Left lobe of liver (tissue), 2 donors: ENCODE measurements at places on chromosomes 4 and X. TPM values are rescaled to one million over a fixed set of nuclear protein-coding genes. Genes with fewer than 3 reads are reported as not detected.

DNA sequence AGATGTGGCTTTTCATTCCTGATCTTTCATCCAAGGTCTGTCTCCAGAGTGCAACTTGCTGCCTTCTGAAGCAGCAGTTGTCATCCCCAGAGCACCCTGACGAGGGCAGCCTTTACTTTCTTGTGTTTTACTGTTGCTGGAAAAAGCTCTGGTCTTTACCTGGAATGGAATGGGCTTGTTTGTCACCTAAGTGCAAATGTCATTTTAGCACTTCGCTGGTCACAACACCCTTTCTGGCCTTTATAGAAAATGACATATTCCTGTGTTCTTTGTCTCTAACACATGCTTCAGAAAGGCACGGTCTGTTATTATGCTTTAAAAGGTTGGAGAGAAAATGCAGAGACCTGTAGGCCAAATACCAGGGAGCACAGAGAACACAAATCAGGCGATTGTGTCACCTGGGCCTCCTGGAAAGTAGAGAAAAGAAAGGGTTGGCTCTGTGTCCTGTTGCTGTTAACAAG lies 332.7 kb upstream of the IGFBP7 start:
- DNase-seq = peak; percentile 56

- no peak for DNase-seq
Measured at GRCh38 chr4:7822877-7823276, 116.8 kb downstream of the AFAP1 start.

DNA sequence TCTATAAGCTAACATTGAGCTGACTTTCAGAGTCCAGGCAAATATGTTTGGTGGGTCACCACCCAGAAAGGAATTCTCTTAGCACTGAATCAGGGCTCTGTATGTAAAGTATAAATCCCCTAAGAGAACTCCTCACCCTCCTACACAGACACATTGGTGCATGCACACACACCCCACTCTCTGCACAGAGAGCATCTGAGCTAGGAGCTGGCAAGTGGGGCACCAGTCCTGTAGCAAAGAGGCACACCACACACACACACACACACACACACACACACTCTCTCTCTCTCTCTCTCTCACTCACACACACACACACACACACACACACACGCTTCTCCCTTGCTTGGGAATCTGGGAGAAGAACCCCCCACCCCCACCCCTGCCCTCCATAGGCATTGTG lies 3.2 kb downstream of the SLITRK2 start:
- no peak for DNase-seq

- no peak for DNase-seq
Measured at GRCh38 chrX:9832811-9833210, 46.6 kb downstream of the SHROOM2 start.

DNA sequence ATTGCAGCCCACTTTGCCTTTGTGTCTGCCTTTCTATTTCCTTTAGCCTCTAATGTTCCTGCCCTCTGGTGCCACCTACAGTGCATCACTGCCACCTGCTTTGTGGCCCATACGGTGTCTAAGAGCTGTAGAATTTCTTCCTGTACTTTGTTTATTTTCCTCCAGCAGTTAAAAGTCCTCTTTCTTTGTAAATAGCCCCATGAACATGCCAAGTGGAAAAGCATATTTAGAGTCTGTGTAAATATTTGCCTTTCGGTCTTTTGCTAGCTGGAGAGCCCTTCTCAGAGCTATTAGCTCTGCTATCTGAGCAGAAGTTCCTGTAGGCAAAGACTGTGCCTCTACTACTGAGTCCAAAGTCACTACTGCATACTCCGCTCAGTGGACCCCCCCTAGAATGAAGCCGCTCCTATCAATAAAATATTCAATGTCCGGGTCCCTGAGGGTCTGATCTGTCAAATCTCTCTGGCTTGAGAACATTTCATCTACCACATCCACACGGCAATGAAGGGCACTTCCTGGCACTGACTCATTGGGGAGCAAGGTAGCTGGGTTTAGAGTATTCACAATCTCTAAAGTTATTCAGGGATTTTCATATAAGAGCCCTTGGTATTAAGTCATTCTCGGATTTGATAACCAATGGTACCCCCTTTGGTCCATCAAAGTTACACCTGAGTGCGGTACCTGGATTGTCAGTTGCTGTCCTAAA lies 36.3 kb downstream of the SULT1E1 start:
- peak; percentile 79 for DNase-seq

DNA sequence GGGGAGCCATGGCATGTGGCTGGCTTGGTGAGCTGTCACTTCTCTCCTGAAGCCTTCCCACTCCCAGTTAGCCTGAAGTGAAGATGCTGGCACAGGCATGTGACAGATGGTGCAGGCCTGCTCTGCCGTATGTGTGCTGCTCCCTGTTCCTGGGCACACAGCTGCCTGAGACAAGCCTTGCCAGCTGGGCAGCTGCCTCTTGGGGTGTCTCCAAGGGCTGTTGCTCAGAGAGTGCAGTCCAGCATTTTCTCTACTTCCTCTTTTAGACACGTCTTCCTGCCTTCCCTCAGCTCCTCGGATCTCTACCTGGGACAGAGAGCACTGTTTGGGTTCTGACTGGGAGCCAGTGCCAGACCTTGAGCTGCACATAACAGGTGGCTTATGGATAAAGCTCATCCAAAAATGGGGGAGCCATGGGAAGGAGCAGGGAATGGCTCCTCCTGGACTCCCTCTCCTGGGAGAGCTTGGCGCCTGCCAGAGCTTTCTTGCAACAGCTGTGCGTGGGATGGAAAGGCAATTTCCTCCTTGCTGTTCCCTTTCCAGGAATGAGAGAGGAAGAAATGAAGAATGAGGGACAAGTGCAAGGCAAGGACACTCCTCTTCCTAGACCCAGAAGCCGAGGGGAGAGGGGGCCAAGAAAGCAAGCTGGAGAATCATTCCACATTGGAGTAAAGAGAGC lies 132.9 kb downstream of the MSL3 start:
- no peak for DNase-seq

DNA sequence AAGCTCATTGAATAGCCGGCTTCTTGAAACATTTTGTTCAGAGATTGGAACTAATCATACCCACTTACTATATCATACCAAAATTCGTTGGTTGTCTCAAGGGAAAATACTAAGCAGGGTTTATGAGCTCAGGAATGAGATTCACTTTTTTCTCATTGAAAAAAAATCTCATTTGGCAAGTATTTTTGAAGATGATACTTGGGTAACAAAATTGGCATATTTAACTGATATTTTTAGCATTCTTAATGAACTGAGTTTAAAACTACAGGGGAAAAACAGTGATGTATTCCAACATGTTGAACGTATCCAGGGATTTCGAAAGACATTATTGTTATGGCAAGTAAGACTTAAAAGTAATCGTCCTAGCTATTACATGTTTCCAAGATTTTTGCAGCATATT lies 6.4 kb downstream of the FAM200B start:
- no peak for DNase-seq

DNA sequence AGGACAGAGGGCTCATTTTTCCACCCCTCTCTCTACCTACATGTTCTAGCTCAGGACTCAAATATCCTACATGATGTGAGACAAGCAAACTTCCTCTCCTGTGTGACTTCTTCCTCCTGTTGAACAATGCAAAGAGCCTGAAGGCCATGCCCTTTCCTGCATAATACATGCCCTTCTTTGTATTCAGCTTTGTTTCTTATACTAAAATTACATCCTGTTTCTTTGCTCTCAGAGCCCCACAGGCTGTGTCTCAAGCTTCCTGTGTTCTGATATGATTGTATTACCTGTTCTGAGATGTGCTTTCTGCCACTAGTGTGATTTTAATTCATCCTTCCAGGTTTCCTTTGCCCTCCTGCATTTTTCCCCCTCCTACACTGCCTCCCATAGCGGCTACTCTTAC lies 166.4 kb upstream of the AFF2 start:
- no peak for DNase-seq

DNA sequence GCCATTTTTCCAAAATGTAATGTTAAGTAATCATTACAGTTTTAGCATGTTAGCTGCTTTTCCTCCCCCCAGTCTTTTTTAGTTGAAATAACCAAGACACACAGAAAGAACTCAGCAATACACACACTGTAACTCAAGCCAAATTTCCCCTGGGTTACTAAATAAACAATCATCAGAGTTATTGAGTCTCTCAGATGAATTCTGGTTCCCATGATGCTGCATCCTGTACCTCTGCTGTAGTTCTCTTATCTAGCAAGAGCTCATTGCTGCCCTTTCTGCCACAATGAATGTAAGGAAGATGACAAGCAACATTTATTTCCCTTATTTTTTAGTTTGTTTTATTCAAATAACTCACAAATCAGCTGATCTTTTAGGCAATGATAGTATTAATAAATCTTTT lies 185.1 kb downstream of the ARHGAP6 start:
- DNase-seq = no peak

- no peak for DNase-seq
Measured at GRCh38 chr4:74627504-74627903, 166.8 kb downstream of the BTC start.

- peak; percentile 56 for DNase-seq
Measured at GRCh38 chr4:71184195-71184781, 154.5 kb upstream of the SLC4A4 start.

DNA sequence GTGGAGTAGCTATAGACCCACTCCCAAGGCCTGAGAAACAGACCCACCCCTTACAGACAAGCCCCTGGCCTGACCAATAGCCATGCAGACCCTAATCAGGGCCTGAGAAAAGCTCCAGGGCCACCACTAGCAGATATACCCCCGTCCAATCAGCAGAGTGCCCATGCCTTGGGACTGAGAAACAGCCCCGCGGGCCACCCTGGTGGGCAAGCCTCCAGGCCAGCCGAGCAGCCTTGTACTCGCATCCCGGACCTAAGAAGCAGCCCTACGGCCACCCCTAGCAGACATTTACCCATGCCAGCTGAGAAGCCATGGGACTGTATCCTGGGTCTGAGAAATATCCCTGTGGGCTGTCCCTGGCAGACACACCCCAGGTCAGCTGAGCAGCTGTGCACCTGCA lies 436.5 kb downstream of the SMARCA1 start:
- DNase-seq = no peak

DNA sequence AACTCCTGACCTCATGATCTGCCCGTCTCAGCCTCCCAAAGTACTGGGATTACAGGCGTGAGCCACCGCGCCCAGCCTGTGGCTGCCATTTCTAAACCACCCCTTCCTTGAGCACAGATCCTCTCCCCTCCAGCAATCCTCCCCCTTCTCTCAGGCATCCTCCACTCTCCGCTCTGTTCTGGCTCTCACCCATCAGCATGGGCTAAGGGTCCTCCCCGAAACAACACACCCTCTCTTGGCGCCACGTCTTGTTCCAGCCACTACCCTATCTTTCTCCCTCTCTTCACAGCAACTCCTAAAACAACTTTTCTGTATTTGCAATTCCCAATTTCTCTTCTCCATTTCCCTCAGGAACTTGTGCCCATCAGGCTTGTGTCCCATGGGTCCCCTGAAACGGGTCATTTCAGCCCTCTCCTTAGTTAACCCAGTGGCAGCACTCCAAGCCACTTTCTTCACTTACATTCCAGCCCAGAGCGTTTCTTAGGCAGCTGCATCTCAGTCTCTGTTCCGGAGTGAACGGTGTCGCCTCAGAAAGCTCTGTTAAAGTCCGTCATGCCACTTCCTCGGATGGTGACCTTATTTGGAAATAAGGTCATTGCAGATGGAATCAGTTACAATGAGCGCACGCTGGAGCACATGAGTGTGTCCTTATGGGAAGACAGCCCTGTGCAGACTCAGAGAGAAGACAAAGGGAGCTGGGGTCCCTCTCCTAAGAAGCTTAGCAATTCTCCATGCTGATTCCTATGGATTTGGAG lies 28.3 kb upstream of the CLDN24 start:
- peak; percentile 28 for DNase-seq

GRCh38 chr4:10161840-10162239 lies 45.2 kb upstream of the WDR1 start:
- DNase-seq = no peak

DNA sequence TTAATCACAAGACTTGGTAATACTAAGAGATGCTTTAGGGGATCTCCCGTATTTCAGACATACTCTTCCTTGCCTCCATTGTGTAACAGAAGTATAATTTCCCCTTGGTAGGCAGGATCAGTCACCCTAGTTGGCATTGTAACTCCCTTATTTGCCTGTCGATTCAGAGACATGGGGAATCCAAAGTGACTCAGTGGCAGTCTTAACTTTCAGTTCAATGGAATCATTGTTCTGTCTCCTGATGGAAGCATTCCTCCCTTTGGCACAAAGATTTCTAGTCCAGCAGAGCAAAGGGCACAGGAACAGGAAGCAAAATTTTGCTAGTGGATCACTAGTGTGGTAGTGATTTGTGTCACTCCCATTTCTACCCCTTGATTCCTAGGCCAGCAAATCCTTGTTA lies 80.4 kb downstream of the DCUN1D4 start:
- no peak for DNase-seq

- DNase-seq = peak; percentile 42
Measured at GRCh38 chr4:6869944-6870343, 39.7 kb upstream of the TBC1D14 start.

- DNase-seq = no peak
Measured at GRCh38 chrX:41276661-41277506, 57.1 kb upstream of the DDX3X start.

DNA sequence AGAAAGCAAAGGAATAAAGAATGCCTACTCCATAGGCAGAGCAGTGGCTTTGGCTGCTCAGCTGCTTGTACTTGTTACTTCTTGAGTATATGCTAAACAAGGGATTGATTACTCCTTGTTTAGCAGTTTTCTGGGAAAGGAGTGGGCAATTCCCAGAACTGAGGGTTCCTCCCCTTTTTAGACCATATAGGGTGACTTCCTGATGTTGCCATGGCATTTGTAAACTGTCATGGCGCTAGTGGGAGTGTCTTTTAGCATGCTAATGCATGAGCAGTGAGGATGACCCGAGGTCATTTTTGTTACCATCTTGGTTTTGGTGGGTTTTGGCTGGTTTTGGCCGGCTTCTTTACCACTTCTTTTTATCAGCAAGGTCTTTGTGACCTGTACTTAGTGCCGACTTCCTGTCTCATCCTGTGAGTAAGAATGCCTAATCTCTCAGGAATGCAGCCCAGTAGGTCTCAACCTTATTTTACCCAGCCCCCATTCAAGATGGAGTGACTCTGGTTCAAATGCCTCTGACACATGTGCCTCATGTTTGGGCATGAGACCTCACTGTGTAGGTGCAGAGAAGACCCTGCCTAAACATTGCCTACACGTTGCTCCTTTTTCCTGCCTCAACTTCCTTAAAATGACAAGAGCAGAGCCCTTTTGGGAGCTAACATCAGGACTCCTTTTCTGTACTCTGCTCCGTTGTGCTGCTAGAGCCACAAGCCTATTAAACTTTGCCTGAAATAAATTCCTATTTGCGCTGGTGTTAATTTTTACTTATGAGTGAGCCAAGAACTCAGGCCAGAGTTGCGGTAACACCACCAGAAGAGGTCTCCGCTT lies 21.0 kb upstream of the UBA6 start:
- no peak for DNase-seq

- no peak for DNase-seq
Measured at GRCh38 chrX:133923113-133923512, 62.3 kb downstream of the GPC3 start.

PITX2 gene
- not detected for total RNA-seq

KIF4A gene
- 0.15 TPM for total RNA-seq

VCX gene
- total RNA-seq = not detected

DUX4 gene
- total RNA-seq = not detected
